ENCODE measurements at places on chromosomes 5 and 9.
A peak's percentile ranks its signal among the peaks of the same experiment; 100 is the strongest.

GRCh38 chr5:96094904-96095303 lies 133.3 kb upstream of the ELL2 start:
- no peak overlapping the region for H3K4me3 ChIP-seq
- no peaks in the 10 kb centered on the region for H3K27me3 ChIP-seq
- DNase-seq: peak; percentile 19
- no peaks in the 10 kb centered on the region for H3K36me3 ChIP-seq
- H3K27ac ChIP-seq: no peak overlapping the region

DNA sequence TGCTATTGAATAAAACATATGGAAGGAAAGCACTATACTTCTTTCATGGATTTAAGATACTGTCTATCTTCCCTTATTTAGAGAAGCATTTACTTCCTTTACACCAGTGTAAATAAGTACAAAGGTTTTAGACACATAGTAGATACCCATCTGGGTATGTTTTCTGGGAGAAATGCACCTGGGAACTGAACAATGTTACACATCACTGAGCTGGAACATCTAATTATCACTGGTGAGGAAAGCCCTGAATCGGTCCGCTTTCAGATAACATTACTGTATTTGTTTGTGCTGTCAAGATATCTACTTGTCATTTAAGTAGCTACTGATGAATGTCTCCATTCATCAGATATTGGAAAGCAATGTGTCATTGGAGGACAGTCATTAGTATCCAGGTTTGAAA lies 964.7 kb upstream of the PTPRD start:
- no peaks in the 10 kb centered on the region for H3K27me3 ChIP-seq
- no peak for DNase-seq

- H3K4me3 ChIP-seq: no peak overlapping the region
- peak overlapping the region; percentile 76 for H3K27ac ChIP-seq
- peaks cover 41% of the 10 kb centered on the region for H3K4me1 ChIP-seq
- H3K27me3 ChIP-seq: no peaks in the 10 kb centered on the region
Measured at GRCh38 chr9:81613002-81613812, 76.1 kb downstream of the TLE1 start.

DNA sequence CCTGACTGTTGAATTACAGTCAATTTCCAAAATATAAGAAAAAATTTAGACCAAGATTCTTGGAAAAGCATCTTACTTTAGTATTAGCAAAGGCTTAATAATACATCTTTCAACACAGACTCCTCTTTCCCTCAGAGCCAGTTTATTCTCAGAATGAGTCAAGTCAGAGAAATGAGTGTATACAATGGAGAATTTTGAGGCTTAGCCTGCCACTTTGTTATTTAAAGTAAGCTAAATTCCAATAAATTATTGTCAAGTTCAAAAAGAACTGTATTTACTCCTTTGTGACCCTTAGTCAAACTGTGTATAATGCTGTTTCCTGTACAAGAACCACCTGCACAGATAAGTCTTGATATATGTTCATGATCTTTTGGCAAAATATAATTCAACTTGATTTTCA lies 428.5 kb upstream of the ITGA1 start:
- no peaks in the 10 kb centered on the region for H3K36me3 ChIP-seq
- H3K4me1 ChIP-seq: no peaks in the 10 kb centered on the region
- H3K27me3 ChIP-seq: no peaks in the 10 kb centered on the region
- DNase-seq: no peak
- H3K4me3 ChIP-seq: no peak overlapping the region

DNA sequence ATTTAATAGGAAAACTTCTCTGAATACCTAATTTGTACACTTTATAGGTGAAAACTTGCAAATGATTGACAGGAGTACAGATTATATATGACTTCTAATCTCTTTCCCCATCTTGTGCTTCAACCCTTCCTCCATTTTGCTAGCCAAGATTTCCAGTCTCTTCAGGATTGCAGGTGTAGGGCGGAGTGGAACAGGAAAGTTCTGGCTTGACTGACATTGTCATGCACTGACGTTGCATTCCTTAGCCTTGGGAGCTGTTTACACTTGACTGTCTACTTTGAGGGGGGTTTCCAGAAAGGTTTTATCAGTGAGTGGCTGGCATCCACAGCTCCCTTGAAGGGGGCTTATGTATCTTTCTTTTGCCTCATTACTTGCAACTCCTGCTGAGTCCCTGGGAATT lies 34.1 kb upstream of the GRIA1 start:
- no peak overlapping the region for H3K27ac ChIP-seq
- no peaks in the 10 kb centered on the region for H3K4me1 ChIP-seq
- H3K36me3 ChIP-seq: no peaks in the 10 kb centered on the region
- H3K4me3 ChIP-seq: no peak overlapping the region
- no peak for DNase-seq

- H3K4me3 ChIP-seq: no peak overlapping the region
- no peak for DNase-seq
- no peaks in the 10 kb centered on the region for H3K4me1 ChIP-seq
- H3K36me3 ChIP-seq: no peaks in the 10 kb centered on the region
- no peak overlapping the region for H3K27ac ChIP-seq
- H3K27me3 ChIP-seq: peaks cover 5% of the 10 kb centered on the region
Measured at GRCh38 chr9:130239741-130240241, 25.8 kb upstream of the HMCN2 start.

GRCh38 chr5:33726422-33727165 lies 165.2 kb downstream of the ADAMTS12 start:
- H3K27me3 ChIP-seq: no peaks in the 10 kb centered on the region
- H3K4me3 ChIP-seq: no peak overlapping the region
- no peaks in the 10 kb centered on the region for H3K4me1 ChIP-seq
- no peak overlapping the region for H3K27ac ChIP-seq

DNA sequence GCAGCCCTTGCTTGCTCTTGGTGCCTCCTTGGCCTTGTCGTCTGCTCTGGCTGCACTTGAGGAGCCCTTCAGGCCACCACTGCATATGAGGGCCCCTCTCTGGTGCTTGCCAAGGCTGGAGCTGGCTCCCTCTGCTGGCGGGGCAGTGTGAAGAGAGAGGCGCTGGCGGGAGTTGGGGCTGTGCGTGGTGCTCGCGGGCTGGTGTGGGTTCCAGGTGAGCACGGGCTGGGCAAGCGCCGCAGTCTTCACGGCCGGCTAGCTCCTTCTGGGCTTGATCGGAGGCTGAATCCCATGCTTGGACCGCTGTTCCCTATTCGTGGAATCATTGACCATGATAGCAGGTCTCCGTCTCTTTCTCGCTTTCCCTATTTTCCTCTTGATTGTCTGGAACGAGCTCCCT lies 56.5 kb downstream of the XRCC4 start:
- H3K4me3 ChIP-seq: no peak overlapping the region
- H3K4me1 ChIP-seq: no peaks in the 10 kb centered on the region
- no peak overlapping the region for H3K27ac ChIP-seq
- no peaks in the 10 kb centered on the region for H3K36me3 ChIP-seq

- H3K4me1 ChIP-seq: no peaks in the 10 kb centered on the region
- H3K27me3 ChIP-seq: no peaks in the 10 kb centered on the region
- no peak overlapping the region for H3K4me3 ChIP-seq
- no peak overlapping the region for H3K27ac ChIP-seq
- no peaks in the 10 kb centered on the region for H3K36me3 ChIP-seq
Measured at GRCh38 chr5:148956477-148957385, 106.1 kb downstream of the SH3TC2 start.

DNA sequence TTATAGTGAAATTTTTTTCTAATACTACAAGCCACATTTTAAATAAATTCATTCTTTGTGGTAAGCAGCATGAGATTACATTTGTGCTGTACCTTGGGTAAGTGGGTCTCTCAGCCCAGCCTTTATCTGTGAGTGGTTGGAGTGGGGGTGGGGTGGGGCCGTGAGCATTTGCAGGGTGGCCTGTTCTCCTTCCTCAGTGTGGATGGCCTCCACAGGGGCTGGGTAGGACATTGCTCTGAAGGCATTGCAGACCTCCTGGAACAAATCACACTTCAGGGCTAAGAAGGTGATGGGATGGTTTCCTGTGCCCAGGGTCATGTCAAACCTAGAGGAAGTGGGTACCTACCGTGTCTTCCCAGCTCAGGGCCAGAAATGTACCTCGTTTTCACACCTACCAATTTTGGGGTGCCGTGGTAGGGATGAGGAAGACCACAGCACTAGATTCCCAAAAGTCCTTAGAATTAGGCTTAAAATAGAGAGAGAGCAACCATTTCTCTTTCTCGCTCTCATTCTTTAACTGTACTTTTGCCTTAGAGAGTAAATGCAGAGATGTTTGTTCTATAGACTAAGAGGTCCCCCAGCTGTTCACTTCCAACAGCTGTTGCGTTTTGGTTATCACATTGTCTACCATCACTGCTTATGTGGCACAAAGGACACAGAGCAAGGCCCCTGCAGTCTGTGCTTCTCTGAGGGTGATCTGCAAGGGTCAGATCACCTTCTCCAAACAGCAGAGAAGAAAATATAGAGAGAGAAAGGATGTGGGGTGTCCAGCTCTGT lies 83.4 kb upstream of the CTSL start:
- DNase-seq: no peak
- no peak overlapping the region for H3K4me3 ChIP-seq
- H3K36me3 ChIP-seq: peaks cover 7% of the 10 kb centered on the region
- no peak overlapping the region for H3K27ac ChIP-seq
- H3K27me3 ChIP-seq: no peaks in the 10 kb centered on the region
- H3K4me1 ChIP-seq: no peaks in the 10 kb centered on the region

GRCh38 chr5:74433896-74434829 lies 206.4 kb downstream of the ENC1 start:
- H3K4me3 ChIP-seq: no peak overlapping the region
- DNase-seq: no peak
- H3K27me3 ChIP-seq: no peaks in the 10 kb centered on the region
